ENCODE measurements at places on chromosomes 3 and 15.

GRCh38 chr3:78430741-78431140, 1337.1 kb downstream of the ROBO1 start:
- no peak for DNase-seq

DNA sequence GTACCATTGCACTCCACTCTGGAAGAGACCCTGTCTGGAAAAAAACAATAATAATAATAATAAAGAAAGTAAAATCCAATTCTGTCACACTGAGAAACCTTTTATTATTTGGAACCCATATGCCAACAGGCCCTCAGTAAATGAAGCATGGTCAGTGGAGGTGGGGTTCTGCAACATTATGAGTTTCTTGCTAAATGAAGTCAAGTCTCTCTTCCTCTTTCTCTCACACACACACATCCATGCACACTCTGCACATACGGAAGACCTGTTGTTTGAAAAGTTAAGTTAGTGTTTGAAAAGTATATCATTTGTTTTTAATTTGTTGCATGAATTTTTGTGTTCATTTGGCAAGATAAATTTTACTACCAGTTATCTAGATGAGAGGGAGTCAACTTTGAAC, 27.8 kb downstream of the GAP43 start:
- DNase-seq: no peak

DNA sequence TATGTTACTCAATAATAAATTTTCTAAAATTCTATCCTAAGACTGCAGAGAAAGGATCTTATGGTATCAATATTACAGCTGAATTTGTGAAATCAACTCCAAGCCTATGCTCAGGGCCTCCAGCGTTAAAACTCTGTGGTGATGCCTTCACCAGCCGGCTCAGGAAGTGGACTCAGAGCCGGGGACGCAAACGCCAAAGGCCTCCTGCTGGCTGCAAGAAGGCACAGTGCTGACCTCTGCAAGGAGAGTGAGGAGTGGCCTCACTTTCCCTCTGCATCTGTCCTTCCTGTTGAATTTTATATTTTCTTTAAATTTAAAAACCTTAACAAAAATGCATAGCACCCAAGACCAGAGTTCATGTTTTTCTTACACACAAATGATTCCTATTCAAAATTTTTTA, 48.5 kb downstream of the HERC2 start:
- DNase-seq: no peak

- no peak for DNase-seq
Measured at GRCh38 chr3:72536206-72536877, 311.9 kb downstream of the SHQ1 start.

- DNase-seq: no peak
Measured at GRCh38 chr3:102478160-102478559, 43.3 kb downstream of the ZPLD1 start.
